ENCODE measurements at places on chromosomes 12 and 14.

DNA sequence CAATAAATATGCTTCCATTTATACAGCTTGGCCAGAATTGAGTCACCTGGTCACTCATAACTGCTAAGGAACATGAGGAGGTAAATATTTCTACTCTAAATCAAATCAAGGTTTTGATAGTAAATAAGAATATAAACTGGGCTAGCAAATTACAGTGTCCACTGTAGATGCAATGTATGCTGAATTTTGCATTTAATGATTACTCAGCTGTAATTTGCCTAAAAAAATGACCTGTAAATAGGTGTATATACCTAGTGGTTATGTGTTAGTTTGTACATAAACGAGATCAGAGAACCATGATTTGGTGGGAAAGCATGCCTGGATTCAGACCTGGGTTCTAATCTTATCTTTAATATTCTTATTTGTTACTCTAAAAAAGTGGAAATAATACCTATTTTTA, 76.6 kb upstream of the CNTN1 start:
- no peak for DNase-seq

- no peak for DNase-seq
These were observed 50.1 kb downstream of the ACTN1 start for GRCh38 chr14:68928770-68929550.

DNA sequence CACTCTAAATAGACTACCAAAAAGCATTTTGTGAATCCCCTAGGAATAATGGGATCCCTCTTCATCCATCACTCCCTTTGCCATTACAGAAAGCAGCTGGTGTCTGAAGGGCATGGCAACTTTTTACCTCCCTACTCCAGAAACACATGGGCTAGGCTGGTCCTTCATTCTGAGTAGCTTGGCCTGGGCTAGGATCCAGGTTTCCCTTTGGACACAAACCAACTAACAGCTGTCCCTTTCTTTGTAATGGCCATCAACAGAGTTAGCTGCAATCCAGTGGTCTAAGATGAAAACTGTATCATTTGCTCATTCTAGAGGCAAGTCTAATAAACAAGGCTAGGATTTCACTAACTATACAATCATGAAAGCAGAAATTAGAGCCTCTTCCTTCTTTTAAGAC, 7.4 kb downstream of the GRIN2B start:
- no peak for DNase-seq

DNA sequence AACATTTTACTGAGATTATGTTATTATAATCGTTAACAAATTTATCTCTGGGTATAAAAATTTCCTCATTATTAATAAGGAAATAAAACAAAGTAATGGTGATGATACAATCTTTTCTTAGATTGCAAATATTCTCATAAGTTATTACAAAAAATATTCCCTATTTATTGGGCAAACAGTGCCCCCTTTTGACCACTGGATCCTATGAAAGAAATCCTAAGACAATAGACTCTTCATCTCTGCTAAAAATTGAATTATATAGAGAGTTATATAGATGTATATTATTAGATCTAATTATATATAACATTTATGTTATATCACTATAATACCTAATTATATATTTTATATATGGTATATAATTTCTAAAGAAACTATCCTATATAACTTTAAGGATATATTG, 94.2 kb upstream of the FGD4 start:
- no peak for DNase-seq

GRCh38 chr12:52169886-52170285, 21.9 kb downstream of the KRT80 start:
- DNase-seq, result no peak

GRCh38 chr14:73887694-73888459, 1.2 kb downstream of the ZNF410 start:
- DNase-seq, result no peak

- DNase-seq, result no peak
These were observed 21.8 kb upstream of the SMCO2 start for GRCh38 chr12:27424631-27425230.

DNA sequence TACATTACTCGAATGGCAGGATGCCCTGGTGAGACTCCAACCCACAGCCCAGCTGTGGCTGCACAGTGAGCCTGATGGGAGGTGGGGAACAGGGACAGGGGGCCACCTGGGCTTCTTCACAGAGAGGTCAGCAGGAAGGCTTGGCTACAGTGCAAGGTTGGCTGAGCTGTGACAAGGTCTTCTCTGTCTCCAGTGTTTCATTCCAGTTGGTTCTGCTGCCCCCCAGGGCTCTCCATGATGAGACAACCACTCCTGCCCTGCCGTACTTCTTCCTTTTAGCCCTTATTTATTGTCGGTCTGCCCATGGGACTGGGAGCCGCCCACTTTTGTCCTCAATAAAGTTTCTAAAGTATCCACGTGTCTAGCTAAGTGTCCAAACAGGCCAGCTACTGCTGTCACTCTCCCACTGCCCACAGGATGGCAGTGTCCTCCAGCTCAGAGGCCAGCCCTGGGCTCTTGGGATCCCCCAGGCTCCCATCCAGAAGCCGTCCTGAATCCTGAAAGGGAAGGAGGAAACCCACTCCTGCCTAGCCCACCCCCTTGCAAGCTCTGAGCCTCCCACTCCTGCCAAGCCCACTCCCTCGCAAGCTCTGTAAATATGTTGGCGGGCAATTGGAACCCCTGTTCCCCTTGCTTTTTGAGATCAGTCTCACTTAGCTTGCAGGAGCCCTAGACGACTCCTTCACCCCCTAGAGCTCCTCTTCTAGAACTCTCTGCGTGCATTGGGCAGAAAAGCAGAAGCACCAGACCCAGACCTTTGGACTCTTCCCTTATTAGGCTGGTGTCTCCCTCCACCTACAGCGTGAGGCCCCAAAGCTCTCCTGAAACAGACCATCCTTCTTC, 5.4 kb downstream of the C1QL4 start:
- DNase-seq, result no peak

GRCh38 chr12:6944381-6945186, 762 bp downstream of the C12orf57 start:
- DNase-seq, result peak; percentile 70

DNA sequence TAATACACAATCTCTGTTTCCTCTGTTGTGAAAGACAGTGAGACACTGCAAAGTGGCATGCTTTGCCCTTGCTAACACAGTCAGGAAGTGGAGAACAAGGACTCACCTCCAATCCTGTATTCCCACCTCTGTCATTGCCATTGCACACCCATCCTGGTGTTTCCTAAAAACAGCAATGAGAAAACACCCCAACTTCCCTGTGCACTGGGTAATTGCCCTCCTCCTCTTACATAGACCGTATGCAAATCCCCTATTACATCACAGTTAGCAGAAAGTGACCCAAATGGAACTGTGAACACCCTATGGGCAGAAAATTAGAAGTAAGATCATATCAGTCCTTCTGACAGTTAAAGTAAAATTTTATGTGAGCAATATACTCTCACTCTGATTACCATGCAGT, 355.5 kb downstream of the BCL11B start:
- DNase-seq, result no peak

- no peak for DNase-seq
These were observed 616.4 kb downstream of the MED13L start for GRCh38 chr12:115661112-115661511.

GRCh38 chr12:32881107-32881506, 15.5 kb downstream of the PKP2 start:
- no peak for DNase-seq

- no peak for DNase-seq
These were observed 442.4 kb upstream of the MGAT4C start for GRCh38 chr12:86698641-86698980.

- DNase-seq, result no peak
These were observed 373.1 kb downstream of the SOX5 start for GRCh38 chr12:23576372-23576771.

DNA sequence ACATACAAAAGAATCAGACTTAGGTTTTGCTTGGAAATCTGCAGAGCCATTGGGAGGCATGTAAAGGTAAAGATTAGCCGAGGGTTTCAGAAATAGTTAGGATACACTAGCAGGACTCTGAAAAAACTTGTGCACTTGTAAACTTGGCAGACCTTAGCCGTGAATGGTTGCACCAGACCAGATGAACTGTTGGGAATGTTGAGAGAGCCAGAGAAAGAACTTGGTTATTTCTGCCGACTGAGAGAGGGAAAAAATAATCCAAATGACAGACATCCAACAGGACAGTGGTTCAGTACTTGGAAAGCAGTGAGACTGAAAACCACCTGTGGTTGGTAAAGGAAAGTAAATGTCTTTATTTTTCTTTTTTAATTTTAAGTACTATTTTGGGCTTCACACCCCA, 222.5 kb upstream of the DDHD1 start:
- no peak for DNase-seq

- DNase-seq, result no peak
These were observed 482.5 kb downstream of the FLRT2 start for GRCh38 chr14:86012461-86012860.

- no peak for DNase-seq
These were observed 157.4 kb upstream of the TMEM260 start for GRCh38 chr14:56422221-56422620.

- DNase-seq, result no peak
These were observed 20.1 kb upstream of the AKAP5 start for GRCh38 chr14:64444984-64445845.

GRCh38 chr12:91974541-91975085, 171.0 kb downstream of the BTG1 start:
- DNase-seq, result no peak

DNA sequence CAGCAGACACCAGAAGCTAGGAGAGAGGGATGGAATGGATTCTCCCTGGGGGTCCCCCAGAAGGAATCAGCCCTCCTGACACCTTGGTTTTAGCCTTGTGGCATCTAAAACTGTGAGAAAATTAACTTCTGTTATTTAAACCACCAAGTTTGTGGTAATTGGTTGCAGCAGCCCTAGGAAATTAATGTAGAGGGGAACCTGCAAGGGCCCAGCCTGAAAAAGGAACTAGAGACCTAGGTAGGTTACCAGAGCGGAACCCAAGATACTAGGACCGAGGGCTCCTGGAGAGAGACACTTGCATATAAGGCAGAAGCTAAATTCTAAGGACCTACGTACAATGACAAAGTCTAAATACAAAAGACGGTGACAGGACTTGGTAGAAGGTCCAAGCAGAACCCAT, 8.1 kb upstream of the DENND5B start:
- DNase-seq, result no peak

GRCh38 chr12:43255522-43256111, 296.4 kb downstream of the ADAMTS20 start:
- DNase-seq, result no peak

GRCh38 chr12:52349196-52349595, 18.1 kb downstream of the KRT85 start:
- DNase-seq, result no peak

DNA sequence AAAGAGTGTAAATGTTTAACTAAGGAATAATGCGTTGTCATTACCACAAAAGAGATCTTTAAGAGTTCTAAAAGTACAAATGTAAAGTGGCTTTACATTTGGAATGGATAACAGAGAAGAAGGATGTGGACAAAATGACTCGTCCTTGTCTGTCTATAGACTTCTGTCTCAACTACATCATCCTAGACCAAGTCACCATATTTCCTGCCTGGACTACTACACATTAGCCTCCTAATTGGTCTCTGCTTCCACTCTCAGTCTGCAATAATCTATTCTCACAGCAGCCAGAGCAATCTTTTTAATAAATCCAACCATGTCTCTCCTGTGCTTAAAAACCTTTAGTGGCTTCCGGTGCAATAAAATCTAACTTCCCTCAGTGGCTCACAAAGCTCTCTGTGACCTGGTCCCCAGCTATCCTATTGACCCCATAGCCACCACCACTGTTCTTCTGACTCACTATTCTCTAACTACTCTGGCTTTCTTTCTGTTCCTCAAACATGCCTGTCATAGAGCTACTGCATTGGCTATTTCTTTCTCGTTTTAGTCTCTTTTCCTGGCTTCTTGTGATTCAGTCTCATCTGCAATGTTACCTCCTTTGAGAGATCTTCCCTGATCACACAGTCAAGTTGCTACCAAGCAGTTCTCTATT, 91.1 kb downstream of the MYF5 start:
- DNase-seq, result no peak

- DNase-seq, result no peak
These were observed 78.6 kb upstream of the PAWR start for GRCh38 chr12:79769189-79769859.

- no peak for DNase-seq
These were observed 112.7 kb downstream of the NCOR2 start for GRCh38 chr12:124454735-124455134.

DNA sequence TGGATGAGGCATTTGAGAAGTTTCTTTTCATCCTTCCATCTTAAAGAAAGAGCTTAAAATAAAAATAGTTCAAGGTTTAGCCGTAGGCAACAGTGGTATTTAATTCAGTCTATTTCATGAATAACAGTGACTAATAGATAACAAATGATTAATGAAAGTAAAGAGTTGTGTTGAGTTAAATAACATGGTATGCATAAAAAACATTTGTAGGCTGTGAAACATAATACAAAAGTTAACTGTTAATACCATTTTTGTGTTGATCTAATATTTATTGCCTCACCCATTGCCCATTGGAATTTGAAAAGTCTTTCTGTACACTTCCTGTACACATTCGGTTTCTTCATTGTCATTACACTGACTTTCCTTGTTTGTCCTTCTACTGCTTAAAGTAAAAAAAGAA, 108.6 kb upstream of the PDE3A start:
- DNase-seq, result no peak

DNA sequence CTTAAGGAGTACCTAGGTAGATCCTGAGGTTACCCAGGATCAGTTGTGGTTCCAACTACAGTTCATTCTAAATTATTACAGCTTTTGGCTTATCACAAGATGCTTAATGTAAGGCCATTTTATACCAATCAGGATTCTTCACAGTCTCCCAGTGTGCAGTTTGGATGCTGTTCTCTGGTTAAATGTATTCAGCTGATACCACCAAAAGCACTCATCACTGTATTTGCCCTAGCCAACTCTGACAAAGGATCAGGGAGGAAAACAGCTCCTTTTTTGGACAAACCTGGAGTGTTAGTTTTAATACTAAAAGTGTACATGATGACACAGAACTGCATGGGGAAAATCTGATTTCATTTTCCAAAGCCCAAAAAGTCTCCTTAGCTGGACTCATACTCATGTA, 19.5 kb downstream of the DMAC2L start:
- no peak for DNase-seq

DNA sequence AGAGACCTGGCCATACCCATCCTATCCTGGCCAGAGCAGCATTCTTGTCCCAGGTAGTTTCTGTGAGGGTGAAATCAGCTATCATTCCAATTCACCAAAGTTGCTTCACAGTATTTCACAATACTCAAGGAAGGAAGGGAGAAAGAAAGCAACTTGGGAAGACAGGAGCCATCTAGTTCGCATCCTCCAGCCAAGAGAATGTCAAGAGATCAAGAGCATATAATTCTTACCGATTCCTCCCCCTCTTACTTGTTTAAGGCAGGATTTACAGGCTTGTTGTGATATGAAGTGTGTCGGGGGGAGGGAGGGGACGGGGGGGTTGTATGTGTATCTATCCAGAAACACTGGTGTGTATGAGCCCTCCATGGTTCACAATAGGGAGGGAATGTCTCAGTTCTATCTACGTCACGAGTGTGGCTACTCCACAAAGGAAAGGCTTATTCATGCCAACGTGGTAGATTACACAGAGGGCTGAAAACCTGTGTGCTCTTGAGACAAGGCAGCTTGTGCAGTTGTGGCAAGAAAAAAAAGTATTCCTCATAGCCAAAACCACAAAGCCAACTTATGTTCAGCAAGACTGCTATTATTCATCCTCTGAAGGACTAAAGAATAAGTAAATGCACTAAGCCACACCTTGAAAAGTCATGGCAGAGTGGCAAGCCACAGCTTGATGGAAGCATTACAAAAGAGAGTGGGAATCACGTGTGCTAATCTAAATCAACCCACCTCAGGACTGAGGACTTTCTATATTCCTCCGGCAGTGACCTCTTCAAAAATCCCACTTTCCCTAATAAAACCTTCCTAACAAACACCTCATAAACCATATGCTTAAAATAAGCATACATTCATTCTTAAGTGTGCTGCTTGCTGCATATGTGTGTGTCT, 35.0 kb downstream of the CORO1C start:
- DNase-seq, result no peak
